ENCODE measurements at places on chromosomes 3 and 15. TPM values are rescaled to one million over a fixed set of nuclear protein-coding genes. Genes with fewer than 3 reads are reported as not detected.

The GPR149 gene
- total RNA-seq, result 0.25 TPM

The CFAP20DC gene
- 8.4 TPM for total RNA-seq

DNA sequence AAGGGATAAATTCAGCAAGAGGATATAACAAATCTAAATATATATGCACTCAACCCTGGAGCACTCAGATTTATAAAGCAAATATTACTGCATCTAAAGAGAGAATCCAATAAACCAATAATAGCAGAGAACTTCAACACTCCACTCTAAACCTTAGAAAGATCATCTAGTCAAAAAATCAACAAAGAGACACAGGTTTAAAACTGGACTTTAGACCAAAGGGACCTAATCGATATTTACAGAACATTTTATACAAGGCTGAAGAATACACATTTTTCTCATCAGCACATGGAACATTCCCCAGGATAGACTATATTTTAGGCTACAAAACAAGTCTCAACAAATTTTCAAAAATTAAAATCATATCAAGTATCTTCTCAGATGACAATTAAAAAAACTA, 379.0 kb downstream of the GBE1 start:
- H3K36me3 ChIP-seq, result peaks cover 6% of the 10 kb centered on the region
- no peak for DNase-seq
- H3K4me3 ChIP-seq, result no peak overlapping the region
- H3K27ac ChIP-seq, result no peak overlapping the region

DNA sequence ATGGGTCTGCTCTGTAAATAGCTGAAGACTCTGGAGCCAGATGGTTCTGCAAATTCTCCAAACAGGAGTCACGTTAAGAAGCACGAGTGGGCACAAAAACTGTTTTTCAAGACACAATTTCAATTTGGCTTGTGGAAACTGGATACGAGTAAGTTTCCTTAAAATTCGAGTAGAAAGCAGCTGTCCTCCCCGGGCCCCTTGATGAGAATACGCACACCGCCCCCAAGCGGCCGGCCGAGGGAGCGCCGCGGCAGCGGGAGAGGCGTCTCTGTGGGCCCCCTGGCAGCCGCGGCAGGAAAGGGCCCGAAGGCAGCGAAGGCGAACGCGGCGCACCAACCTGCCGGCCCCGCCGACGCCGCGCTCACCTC, 778 bp upstream of the THBS1 start:
- no peak overlapping the region for H3K27ac ChIP-seq
- no peaks in the 10 kb centered on the region for H3K36me3 ChIP-seq
- DNase-seq, result peak; percentile 92
- H3K27me3 ChIP-seq, result peaks cover 14% of the 10 kb centered on the region
- peaks cover 7% of the 10 kb centered on the region for H3K4me1 ChIP-seq

- DNase-seq, result no peak
- no peak overlapping the region for H3K4me3 ChIP-seq
Measured at GRCh38 chr15:69869881-69870505, 227.7 kb downstream of the TLE3 start.

All from glutamatergic neuron (in vitro differentiated cells).